Activated CD4-positive, alpha-beta memory T cell treated with anti-CD3 and anti-CD28 coated beads for 36 hours (primary cell): ENCODE measurements at places on chromosomes 16 and 17. TPM values are rescaled to one million over a fixed set of nuclear protein-coding genes. Genes with fewer than 3 reads are reported as not detected.

DNA sequence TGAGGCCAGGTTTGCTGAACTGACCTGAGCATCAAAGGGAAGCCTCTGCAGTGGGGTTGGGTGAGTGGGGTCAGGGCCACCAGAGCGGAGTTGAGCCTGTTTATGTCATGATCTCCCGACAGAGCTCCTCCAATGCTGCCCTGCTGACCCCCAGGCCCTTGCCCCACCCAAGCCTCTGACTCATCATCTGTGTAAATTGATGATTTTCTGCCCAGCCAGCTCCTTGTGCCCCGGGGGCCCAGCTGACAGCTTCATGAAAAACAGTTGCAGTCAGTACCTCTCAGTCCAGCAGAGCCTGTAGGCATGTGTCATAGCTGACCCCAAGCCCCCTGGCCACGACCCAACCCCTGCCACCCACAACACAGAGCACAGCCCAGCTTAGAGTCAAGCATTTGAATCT, 134.9 kb downstream of the CCT6B start:
- DNase-seq, result no peak

DNA sequence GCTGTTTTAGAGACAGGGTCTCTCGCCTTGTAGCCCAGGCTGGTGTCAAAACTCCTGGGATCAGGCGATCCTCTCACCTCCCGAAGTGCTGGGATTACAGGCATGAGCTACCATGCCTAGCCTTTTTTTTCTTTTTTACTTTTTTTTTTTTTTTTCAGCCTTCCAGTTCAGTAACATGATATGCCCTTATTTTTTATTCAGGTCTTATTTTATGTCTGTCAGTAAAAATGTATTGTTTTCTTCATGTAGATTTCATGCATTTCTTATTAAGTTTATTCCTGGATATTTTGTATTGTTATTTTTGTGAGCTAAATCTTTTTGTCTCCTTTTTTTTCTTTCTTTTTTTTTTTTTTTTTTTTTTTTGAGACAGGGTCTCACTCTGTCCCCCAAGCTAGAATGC, 2.7 kb upstream of the FOXN1 start:
- DNase-seq, result no peak

- no peak for DNase-seq
Observed at GRCh38 chr16:66263168-66263972, 103.1 kb upstream of the CDH5 start.

DNA sequence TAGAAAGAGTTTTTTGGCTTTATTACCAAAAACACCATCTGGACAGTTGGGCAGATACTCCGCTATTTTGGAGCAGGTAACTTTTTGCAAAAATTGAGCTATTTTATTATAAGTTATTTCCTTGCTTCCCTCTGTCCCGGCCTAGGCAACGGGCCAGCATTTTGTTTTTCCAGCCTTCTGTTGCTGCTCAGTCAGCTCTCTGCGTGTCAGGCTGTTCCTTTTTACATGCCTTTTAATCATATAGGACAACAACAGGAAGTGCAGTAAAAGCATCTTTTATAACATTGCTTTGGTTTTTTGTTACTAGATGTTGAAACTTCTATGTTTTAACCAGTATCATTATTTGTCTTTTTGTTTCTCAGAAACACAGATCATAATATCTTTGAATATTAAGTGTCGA, 30.4 kb downstream of the PPM1D start:
- no peak for DNase-seq

- DNase-seq, result no peak
Observed at GRCh38 chr17:62163847-62164246, 98.8 kb upstream of the MED13 start.

GRCh38 chr17:37744633-37744927, 279 bp downstream of the HNF1B start:
- no peak for DNase-seq

- no peak for DNase-seq
Observed at GRCh38 chr17:8489841-8490240, 54.2 kb downstream of the NDEL1 start.

DNA sequence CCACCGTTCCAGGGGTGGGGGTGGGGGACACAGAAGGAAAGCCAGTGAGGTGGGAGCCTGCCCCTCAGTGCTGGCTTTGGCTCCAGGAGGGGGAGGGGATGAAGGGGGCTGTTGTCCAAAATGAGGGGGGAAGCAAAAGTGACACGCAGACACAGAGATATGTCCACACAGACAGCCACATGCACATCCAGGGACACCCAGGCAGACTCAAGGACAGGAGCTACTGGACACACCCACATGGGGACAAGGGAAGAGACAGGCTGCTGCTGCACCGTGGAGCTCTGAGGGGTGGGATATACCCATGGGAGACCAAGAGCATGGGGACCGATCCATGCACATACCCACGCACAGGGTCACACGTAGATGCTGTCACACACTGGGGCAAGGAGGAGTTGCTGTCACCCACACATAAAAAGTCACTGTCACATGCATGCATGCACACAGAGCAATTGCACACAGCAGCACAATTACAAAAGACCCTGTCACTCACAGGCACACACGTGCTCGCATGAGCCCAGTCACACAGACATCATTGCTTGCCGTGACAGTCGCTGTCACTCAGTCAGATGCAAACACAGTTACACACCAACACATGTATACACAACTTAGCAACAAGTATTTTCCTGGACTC, 1.3 kb downstream of the THRA start:
- peak; percentile 30 for DNase-seq

GRCh38 chr16:48608871-48609651, 919 bp downstream of the N4BP1 start:
- peak; percentile 57 for DNase-seq

- no peak for DNase-seq
Observed at GRCh38 chr17:76432712-76433336, 20.1 kb downstream of the UBE2O start.

GRCh38 chr16:8888951-8889892, 7.1 kb downstream of the LITAFD start:
- DNase-seq, result no peak

DNA sequence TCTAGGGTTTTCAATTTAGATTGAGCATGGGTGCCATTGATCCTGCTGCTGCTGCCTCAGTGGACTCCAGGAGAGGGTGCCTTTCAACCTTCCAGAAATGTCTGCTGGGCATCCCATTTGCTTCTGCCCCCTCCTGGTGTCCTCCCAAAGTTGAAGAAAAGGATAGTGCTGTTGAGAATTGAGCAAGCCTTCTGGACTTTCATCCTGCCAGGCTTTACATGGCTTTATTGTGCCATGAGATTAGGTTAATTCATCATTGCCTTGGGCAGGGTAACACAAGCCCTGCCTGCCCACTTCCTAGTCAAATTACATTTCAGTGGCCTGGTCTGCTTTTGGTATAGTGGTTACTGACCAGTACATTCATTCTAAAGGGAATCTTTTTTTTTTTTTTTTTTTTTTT, 17.9 kb upstream of the TANGO6 start:
- DNase-seq, result no peak

GRCh38 chr17:64219571-64219970, 43.5 kb downstream of the TEX2 start:
- no peak for DNase-seq

DNA sequence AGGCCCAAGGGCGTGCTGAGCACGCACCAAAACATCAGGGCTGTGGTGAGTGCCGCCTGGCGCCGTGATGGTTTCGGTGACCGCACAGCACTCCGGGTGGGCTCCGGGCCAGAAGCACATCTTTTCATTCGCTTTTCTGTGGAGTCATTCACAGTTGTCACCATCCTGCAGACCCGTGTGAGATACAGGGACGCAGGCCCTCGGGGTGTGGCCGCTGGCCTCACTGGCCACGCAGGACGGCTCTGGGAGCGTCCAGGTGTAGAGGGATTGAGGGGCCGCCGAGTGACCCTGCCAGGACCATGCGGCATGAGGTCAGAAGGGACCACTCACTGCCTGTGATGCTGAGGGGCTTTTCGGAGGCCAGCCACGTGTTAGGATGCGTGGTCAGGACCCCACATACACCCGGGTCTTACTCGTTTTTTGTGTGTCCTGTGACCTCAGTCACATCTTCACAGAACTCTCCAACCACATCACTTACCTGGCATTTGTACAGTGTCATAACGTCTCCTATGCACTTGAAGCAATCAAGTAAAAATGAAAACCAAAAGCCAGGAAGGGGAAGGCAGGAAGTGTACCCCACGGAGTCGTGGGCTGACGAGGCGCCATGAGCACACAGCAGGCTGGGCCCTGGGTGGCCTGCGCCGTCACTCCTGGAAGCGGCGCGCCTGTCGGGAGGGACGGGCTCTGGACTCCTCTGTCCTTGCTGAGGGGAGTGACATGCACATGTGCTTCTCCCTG, 7.8 kb downstream of the ACSF3 start:
- DNase-seq, result no peak

- DNase-seq, result no peak
Observed at GRCh38 chr17:79862771-79863440, 23.7 kb upstream of the CBX4 start.

GRCh38 chr16:52603015-52603414, 56.1 kb upstream of the TOX3 start:
- no peak for DNase-seq

DNA sequence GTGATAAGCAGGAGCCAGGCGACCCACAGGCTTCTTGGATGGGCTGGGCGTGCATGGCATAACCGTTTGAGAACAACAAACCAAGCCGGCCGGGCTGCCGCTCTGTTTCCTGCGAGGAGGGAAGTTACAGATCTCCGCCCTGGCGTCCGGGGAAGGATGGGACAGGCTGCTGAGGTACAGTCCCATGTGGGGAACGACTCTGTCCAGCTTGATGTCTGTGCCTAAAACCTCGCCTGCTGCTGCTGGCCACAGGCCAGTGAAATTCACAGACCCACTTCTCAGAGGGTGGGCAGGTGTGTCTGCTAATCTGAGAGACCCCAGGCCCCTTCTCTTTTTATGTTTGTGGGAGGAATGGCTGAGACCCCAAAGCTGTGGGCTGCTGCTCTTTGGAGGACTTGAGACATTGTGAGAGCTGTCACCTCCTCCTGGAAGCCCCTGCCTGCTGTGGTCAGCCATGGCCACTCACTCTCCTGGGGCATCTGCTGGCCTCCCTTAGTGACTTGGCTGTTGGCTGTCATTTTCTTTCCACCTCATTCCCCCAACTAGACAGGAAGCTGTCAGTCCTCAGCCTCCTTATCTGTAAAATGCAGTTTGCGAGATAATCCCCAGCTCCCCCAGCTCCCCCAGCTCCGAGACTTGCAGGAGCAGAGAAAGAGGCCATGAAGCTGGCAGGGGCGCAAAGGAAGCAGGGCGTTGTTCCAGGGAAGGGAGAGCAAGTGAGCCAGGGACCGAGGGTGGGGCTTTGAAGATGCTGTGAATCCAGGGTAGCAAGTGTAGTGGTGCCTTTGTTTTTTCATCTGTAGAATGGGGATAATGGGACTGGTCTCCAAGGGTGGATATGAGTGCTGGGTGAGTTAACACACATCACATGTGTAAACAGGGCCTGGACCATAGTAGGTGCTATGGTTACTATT, 51.0 kb downstream of the CMIP start:
- DNase-seq, result no peak

GRCh38 chr17:28488533-28489276, 15.3 kb downstream of the SLC13A2 start:
- no peak for DNase-seq

DNA sequence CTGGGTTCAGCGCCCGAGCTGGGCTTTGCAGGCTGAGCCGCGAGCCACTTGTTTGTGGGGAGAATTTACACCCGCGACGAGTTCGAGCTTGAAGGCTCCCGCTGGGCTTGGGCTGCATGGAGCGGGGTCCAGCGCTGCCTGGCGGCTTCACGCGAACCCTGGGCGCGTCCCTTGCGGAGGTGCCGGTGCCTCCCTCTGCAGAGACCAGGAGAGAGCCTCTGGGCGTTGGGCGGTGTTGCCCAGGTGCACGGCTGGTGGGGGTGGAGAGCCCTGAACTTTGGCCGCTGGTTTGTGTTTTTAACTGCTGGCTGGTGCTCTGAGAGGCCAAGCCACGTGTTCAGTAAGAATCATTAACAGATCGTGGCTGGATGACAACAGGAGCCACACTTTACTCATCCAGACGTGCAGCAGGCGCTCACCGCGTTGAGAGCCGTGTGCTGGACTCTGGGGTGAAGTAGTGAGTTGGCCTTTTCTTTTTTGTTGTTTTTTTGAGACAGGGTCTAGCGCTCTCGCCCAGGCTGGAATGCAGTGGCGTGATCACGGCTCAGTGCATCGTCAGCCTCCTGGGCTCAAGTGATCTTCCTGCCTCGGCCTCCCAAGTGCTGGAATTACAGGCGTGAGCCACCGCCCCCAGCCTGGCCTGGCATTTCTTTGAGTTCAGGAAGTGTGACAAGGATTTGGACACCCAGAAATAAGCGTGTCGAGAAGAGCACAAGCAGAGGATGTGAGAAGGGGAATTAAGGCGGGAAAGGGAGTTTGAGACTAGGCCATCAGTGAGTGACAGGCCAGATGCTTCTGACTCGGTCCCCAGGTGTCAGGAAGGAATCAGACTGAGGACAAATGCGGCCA, 827 bp downstream of the CDK10 start:
- peak; percentile 47 for DNase-seq

DNA sequence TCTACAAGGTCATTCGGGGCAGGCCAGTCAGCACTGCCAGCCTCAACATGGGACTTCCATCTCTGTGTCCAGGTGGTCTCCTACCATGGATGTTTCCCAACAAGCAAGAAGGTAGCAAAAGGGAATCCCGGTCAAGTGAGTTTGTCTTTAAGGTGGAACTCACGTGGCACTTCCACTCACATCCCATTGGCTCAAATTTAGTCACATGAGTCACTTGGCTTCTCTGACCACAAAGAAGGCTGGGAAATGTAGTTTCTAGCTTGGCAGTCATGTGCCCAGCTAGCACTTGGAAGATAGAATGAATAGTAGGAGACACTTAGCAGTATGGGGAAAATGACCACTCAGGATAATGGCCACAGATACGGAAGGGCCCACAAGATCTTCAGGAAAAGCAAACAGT, 106.6 kb downstream of the AIPL1 start:
- no peak for DNase-seq

DNA sequence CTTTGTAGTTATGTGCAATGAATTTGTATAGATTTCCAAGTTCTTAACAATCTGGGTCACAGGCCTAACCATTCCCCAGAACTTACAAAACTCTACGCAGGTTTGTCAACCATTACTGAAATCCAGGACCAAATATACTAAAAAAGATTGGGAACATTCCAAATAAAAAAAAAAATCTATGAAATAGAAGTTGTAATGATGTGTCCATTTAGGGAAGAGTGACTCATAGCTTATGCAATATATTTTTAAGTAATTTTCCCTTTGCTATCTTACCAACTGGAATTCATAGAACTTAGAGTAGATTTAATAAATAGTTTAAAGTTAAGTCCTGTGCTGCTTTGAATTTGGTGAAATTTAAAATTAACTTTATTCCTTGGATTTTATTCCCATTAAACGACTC, 393.2 kb downstream of the PMP22 start:
- DNase-seq, result no peak

The SLC5A11 gene
- not detected for total RNA-seq

The HS3ST6 gene
- total RNA-seq, result not detected

The AANAT gene
- total RNA-seq, result not detected

The YPEL2 gene
- 7.6 TPM for total RNA-seq

The HAS3 gene
- 0.10 TPM for total RNA-seq

The CD300H gene
- total RNA-seq, result not detected

The GABARAPL2 gene
- 71.5 TPM for total RNA-seq

The NPIPA3 gene
- 2.2 TPM for total RNA-seq

The LASP1 gene
- 134 TPM for total RNA-seq

The HIGD1B gene
- not detected for total RNA-seq

The KRTAP1-5 gene
- not detected for total RNA-seq

The DYNLRB2 gene
- not detected for total RNA-seq

The MYL11 gene
- 0.83 TPM for total RNA-seq
